ENCODE measurements at places on chromosomes 5 and 9. TPM values are rescaled to one million over a fixed set of nuclear protein-coding genes. Genes with fewer than 3 reads are reported as not detected.

DNA sequence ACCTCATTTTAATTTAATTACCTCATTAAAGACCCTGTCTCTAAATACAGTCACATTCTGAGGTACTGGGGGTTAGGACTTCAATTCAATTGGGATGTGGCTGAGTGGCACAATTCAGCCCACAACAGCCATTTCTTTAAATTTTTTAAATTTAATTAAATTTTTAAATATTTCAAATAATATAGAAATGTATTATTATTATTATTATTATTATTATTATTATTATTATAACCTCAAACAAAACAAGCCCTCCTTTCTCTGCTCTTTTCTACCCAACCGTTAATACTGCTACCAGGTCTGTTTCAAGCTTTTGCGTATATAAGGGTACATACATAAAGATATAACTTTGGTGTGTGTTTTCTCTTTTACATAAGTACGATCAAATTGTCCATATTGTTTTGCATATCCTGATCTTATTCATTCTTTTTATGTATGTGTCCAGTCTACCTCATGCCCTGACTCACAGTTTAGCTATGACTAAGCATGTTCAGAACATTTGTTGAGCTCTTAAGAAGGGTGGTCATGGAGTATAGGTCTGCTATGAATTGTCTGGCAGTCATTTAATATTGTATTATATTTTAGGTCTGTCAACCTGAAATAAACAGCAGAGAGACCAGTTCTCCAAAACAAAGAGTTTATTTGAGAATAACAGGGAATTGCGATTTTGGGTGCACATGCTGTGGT, 16.1 kb upstream of the RAB14 start:
- no peak for DNase-seq

SPINK4 gene
- polyA plus RNA-seq = 129 TPM

DNA sequence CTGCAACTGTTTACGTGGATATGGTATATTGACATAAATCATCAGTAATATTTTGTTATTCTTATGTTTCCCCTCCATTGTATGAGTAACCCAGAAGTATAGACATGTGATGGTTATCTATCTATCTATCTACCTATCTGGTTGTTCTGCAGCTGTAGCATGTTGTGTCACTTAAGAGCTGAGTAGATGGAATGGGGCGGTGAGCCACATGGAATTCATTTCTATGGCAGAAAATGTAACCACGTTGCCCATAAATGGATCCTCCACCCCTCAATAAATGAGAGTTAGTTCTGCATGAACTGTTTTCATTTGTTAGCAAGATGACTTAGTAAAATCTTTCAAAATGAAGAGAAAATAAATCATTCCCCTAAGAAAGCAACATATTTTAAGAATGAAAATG, 553.2 kb downstream of the MAT2B start:
- no peak for DNase-seq

GRCh38 chr5:173753307-173754168, 134.6 kb upstream of the CPEB4 start:
- DNase-seq = no peak

- DNase-seq = no peak
These were observed 72.9 kb downstream of the ARHGEF37 start for GRCh38 chr5:149654231-149654630.

DNA sequence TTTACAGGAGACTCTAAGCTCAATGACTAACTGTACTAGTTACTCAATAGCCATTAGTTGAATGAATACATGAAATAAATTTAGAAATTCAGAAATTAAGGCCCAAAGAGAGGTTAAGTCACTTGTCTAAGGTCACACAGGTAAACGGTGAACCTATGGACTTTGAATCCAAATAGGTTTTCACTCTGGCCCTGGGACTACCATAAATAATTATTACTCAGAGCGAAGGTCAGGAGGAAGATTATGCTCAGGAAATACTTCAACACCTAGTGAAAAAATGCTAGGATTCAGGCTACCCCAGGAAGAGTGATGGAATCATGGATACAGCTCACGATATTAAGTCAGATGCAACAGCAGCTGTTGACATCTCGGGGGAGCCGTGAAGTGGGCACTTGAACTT, 417.4 kb downstream of the GABRG2 start:
- DNase-seq = no peak

All from aorta (tissue), 5 donors.